ENCODE measurements at places on chromosomes 1 and 21.

GRCh38 chr1:201570886-201571624, 32.1 kb downstream of the NAV1 start:
- DNase-seq: no peak

DNA sequence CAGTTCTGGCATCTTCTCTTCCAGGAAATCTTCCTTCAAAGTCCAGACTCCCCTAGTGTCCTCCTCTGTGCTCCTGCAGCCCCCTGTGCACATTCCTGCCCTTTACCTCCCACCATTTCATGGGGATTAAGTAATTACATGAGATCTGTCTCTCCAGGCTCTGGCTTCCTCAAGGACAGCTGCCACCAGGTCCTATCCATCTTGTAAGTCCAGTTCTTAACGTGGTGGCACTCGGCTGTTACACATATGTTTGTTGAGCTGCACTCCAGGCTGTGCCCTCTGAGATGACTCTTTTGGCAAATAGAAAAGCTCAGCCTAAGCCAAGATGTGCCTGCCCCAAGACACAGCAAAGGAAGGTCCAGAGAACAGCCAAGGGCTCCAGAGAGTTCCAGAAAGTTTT, 57.4 kb upstream of the CAMK1G start:
- no peak for DNase-seq

GRCh38 chr1:79530476-79530875, 523.9 kb upstream of the ADGRL4 start:
- no peak for DNase-seq

GRCh38 chr1:183477986-183478781, 5.9 kb downstream of the SMG7 start:
- no peak for DNase-seq

GRCh38 chr1:228445843-228446650, 29.4 kb upstream of the TRIM17 start:
- DNase-seq: no peak

GRCh38 chr21:28587748-28588147, 404.9 kb downstream of the LTN1 start:
- no peak for DNase-seq

GRCh38 chr1:183043872-183044854, 20.9 kb downstream of the LAMC1 start:
- no peak for DNase-seq

DNA sequence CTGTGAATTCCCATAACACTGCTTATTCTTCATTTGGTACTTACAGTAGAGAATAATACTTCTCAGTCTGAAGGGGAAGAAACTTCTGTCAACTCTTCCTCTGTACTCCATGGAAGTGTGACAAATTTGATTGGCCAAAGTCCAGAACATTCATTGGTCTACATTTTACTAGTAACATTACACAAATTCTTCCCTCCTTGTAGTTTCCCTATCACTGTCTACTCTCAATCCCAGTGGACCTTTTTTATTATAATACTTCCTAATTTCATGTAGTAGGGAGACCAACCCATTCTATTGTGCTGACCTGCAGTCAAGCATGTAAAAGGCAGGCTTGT, 74.7 kb downstream of the ALG6 start:
- DNase-seq: no peak

- DNase-seq: no peak
Observed at GRCh38 chr1:36392836-36393235, 4.9 kb downstream of the LSM10 start.

DNA sequence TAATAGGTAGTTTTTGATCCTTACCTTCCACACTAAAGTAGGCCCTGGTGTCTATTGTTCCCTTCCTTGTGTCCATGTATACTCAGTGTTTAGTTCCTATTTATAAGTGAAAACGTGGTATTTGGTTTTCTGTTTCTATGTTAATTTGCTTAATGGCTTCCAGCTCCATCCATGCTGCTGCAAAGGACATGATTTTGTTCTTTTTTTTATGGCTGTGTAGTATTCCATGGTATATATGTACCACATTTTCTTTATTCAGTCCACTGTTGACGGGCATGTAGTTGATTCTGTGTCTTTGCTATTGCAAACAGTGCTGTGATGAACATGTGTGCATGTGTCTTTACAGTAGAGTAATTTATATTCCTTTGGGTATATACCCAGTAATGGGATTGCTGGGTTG, 20.8 kb downstream of the PRCC start:
- no peak for DNase-seq

DNA sequence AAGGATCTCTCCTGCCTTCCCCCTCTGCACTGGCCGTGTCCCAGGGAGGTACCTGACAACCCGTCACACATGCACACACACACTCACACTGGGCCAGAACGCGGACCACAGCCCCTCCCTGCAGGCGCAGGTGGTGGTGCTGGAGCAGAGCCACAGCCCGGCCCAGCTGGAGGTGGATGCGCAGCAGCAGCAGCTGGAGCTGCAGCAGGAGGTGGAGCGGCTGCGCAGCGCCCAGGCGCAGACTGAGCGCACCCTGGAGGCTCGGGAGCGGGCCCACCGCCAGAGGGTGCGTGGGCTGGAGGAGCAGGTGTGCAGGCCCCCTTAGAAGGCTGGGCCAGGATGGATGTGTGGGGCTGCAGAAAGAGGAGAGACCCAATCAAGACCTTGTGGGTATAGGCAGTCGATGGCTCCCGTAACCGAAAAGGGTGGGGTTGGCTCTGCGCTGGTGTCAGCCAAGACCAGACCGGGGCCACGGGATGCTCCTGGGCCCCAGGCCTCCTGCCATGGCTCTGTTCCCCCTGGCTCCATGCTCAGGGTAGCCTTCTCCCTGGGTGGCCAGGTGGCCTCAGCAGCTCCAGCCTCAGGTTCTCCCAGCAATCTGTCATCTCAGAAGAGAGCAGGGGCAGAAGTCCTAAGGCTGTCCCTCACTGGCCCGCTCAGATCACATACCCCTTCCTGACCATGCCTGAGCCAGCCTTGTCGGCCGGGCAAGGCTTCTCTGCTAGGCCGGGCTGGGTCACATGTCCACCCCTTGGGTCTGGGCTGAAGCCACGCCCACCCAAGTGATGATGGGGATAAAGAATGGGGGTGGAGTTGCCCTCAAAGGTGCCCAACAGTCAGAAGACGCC, 8.9 kb downstream of the MFAP2 start:
- DNase-seq: no peak

GRCh38 chr21:35139382-35139715, 90.2 kb upstream of the RUNX1 start:
- DNase-seq: no peak

- no peak for DNase-seq
Observed at GRCh38 chr1:8343464-8344001, 25.6 kb downstream of the SLC45A1 start.

DNA sequence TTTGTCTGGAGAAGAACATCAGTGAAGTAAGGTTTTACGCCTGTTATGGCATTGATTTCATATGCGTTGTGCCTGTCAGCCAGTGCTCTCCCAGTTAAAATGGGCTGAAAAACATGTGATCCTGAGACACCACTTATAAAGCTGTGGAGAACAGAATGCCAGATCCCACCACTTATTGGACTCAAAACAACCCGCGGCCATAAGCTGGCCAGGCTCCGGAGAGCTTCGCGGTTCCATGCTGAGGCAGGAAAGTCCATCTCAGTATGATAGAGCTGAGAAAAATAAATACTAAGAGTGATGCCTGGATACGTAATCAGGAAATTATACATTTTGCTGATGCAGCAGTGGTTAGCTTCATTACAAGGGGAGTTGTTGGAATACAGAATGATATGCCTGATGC, 5.1 kb downstream of the APOBEC4 start:
- no peak for DNase-seq

DNA sequence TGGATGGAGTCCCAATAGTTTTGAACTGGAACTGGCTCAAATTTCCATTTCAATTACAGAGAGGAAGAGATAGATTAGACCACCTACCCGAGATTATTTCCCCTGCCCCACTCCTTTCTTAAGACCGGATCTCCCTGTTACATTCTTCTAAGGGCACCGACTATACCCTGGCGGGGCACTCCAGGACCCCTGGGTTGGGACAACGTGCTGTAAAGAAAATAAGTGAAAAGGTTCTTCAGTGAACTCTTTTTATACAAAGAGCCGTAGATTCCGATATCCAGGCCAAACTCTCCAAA, 6.7 kb downstream of the NR5A2 start:
- DNase-seq: no peak

DNA sequence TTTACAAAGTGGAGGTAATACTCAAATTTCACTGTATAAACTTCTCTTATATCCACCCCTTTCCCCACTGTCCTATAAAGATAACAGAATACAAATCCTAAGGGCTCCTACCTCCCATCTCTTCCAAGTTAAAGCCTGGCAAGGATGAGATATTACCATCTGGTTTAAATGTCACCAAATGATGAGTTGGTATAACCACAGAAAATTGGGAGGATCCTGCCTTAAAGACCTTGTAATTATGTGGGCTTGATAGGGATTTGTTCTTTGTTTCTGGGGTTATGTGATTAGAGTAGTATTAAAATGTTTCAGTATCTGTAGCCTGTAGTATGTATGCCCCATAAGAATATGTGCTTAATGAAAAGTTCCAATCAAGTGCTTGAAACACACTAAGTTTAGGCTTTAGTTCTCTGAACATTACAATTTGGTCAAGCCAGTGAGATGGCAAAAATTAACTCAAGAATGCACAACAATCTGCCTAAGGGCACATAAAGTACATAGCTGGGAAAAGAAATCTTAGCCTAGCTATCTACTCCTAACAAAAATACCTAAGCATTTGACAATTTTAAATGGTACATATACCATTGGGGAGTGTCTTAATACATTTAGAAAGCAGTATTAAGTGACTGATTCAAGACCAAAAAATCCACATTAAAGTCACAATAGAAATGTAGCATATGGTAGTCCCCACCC, 14.0 kb downstream of the KDM5B start:
- no peak for DNase-seq

DNA sequence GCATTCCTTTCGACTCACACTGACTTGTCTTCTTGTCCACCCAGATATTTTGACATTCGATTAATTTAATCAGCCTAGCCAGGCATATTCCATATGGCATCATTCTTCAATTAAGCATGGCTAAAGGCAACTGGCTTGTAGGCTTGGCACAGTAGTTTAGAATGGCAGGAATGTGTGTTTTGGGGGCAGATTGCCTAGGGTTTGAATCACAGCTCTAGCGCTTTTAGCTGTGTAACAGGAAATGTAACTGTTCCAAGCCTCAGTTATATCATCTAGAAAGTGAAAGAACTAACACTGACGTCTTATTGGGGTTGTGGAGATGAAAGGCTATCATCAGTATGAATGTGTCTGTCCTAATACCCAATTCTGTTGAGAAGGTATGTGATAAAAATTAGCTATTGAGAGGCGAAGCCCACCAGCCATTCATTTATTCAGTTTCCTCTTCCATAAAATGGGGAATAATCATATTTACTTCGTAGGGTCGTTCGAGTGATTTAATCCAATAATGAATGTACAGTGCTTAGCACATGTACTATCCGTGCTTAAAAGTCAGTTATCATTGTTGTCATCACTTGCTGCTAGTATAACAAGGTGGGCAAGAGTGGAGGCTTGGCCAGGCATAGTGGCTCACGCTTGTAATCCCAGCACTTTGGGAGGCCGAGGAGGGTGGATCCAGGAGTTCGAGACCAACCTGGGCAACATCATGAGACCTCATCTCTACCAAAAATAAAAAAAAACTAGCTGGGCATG, 41.6 kb upstream of the GRHL3 start:
- DNase-seq: no peak

DNA sequence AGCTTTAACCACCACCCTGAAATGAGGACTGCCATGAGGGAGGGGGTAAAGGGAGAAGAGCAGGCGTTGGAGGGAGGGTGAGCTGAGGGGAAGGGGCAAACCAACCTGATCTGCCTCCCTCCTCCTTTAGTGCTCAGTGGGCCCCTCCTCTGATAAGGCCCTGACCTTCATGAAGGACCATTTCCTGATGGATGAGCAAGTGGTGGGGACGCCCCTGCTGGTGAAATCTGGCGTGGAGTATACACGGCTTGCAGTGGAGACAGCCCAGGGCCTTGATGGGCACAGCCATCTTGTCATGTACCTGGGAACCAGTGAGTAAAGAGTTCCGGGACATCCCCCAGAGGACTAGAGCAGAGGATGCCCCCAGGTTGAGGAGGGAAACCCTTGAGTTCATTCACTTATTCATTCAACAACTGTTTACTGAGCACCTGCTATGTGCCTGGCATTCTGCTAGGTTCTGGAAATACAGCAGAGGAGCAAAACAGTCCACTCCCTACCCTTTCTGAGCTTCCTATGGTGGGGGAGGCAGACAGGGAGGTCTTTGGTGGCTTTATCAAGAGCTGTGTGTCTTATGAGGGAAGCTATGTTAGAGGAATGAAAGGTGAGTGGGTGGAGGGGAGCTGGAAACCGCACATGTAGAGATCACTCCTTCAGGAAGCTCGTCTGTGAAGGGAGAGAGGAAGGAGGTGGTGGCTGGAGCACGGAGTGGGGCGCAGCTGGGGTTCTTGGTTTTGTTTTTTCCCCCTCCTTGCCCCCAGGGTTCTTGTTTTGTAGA, 19.5 kb downstream of the SEMA4A start:
- DNase-seq: no peak

GRCh38 chr1:214660900-214661299, 57.9 kb downstream of the CENPF start:
- no peak for DNase-seq

- no peak for DNase-seq
Observed at GRCh38 chr1:238340989-238341388, 450.3 kb upstream of the ZP4 start.

DNA sequence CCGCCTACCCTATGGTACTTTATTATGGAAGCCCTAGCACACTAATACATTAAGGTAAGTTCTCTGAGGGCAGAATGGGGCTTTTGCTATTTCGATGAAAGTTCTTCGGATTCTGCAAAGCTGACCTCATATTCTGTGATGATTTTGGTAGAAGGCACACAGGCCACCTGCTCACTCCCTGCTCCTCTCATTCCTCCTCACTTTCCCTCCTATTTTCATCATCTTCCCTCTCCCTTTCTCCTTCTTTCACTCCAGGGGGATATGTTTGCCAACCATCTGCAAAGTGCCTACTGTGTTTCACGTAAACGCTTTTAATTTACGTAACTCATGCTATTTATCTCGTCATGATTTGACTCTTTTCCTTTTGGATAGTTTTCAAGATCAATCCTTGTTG, 45.0 kb upstream of the ETS2 start:
- no peak for DNase-seq

GRCh38 chr1:170503665-170504064, 28.3 kb upstream of the GORAB start:
- DNase-seq: no peak

DNA sequence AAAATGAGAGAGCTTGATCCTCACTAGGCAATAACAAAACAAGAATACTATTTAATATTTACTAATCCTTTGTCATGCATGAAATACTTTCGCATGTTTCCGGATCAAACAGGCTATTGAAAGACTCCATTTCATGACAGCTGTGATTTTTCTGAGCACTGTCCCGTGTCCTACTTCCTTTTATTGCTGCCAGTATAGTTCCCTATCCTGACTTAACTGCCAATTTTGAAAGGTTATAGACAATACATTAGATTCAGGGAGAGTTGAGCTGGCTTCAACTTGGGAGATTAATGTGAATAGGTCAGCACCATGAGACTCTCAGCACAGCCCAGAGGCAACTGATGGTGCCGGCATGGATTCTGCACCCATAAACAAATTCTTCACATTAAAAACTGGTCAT, 225.8 kb downstream of the VAV3 start:
- DNase-seq: no peak

GRCh38 chr1:150895618-150896017, 8.7 kb downstream of the CTXND2 start:
- DNase-seq: no peak

GRCh38 chr1:155769257-155769656, 80.4 kb downstream of the DAP3 start:
- DNase-seq: no peak

GRCh38 chr1:61482170-61482734, 242.7 kb downstream of the TM2D1 start:
- no peak for DNase-seq

GRCh38 chr1:200654660-200655059, 15.0 kb downstream of the DDX59 start:
- no peak for DNase-seq

Data from activated CD4-positive, CD25-positive, alpha-beta regulatory T cell treated with anti-CD3 and anti-CD28 coated beads, Interleukin-2, amount 50 U/mL, for 16 hours (primary cell).